Heart right ventricle (tissue), 16 donors: ENCODE measurements at places on chromosomes 5 and 9. TPM values are rescaled to one million over a fixed set of nuclear protein-coding genes. Genes with fewer than 3 reads are reported as not detected.

DNA sequence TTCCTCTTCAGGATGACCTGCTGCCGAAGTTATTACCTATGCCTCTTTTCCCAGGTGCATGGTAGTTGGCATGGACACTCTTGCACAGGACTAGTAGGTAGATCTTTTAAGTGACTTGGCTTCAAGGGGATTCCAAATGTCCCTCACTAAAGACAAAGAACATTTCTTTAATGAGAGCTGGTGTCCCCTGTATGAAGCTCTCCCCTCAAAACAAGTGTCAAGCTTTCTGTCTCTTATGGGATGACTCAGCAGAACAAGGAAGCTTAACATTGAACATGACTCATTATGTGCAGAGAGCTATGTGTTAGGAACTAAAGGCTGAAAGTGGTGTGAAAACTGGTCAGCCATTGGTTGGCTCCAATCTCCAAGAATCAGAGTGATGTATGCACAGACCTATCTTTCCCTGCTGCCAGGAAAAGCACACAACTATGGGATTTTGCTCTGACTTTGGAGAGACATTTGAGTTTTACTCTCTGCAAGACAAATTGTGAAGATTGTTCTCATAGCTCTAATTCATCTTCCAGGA is 120.5 kb downstream of the PRDM6 start:
- H3K27ac ChIP-seq, result no peak overlapping the region
- no peaks in the 10 kb centered on the region for H3K4me1 ChIP-seq
- H3K4me3 ChIP-seq, result no peak overlapping the region
- DNase-seq, result no peak
- H3K36me3 ChIP-seq, result no peaks in the 10 kb centered on the region

GRCh38 chr9:18238254-18238653 is 235.7 kb upstream of the ADAMTSL1 start:
- H3K27me3 ChIP-seq, result no peaks in the 10 kb centered on the region
- DNase-seq, result no peak
- no peaks in the 10 kb centered on the region for H3K36me3 ChIP-seq
- no peak overlapping the region for H3K27ac ChIP-seq

DNA sequence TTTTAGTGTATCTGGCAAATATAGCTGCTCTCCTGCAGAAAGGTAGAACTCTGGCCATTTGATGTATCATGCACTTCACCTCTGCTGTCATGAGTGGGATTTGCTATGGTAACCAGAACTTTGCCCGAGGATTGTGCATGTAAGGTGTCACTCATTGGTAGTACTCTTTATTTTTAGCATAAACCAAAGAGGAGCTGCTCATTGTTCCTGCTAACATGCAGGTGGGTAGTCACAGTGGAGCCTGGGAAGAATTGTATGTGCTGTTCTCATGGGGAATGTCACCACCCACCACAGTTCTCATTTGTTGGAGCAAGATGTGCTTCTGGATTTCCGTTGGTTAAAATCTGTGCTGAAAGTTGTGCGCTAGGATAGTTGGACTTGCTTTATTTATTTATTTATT is 12.3 kb downstream of the PDZD2 start:
- H3K4me3 ChIP-seq, result no peak overlapping the region
- no peaks in the 10 kb centered on the region for H3K36me3 ChIP-seq

DNA sequence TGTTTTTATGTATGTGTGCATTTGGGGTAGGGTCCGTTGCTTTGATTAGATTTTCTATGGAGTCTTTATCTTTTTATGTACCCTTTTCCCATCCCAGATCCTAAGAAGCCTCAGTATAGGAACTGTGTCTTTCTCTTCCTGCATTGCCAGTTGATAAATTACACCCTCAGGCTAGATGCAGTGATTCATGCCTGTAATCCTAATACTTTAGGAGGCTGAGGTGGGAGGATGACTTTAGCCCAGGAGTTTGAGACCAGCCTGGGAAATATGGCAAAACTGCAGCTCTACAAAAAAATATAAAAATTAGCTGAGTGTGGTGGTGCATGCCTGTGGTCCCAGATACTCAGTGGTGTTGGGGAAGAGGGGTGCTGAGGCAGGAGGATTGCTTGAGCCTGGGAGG is 40.2 kb downstream of the NLN start:
- no peaks in the 10 kb centered on the region for H3K27me3 ChIP-seq
- no peak overlapping the region for H3K27ac ChIP-seq
- H3K4me1 ChIP-seq, result peaks cover 12% of the 10 kb centered on the region
- no peak for DNase-seq
- H3K4me3 ChIP-seq, result no peak overlapping the region

DNA sequence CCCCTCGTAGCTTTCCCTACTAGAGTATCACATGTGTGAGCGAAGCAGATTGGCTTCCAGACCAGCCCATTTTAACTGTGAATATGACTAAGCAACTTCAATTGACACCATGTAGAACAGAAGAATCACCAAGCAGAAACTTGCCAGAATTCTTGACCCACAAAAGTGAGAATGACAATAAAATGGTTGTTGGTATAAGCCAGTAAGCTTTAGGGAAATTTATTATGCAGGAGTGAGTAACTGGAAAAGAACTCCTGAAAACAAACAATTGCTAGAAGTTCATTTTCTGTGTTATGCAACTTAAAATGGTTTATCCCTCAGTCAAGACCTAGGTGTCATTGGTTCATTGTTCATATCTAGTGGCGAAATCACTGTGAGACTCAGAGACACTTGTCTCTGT is 303.1 kb downstream of the DMRT2 start:
- no peak overlapping the region for H3K4me3 ChIP-seq
- no peak overlapping the region for H3K27ac ChIP-seq
- H3K27me3 ChIP-seq, result no peaks in the 10 kb centered on the region
- H3K4me1 ChIP-seq, result no peaks in the 10 kb centered on the region

Gene SYNPO
- total RNA-seq, result 589 TPM

Gene IQGAP2
- total RNA-seq, result 3.7 TPM

Gene PRR16
- total RNA-seq, result 18.5 TPM

- H3K4me3 ChIP-seq, result no peak within 1 kb of the TSS
- H3K4me1 ChIP-seq, result peaks cover 17% of the 10 kb centered on the region
- peak within 1 kb of the TSS; percentile 53 for H3K27ac ChIP-seq
- DNase-seq, result peak; percentile 29
Measured at GRCh38 chr5:132873119-132873929, at the start of gene LEAP2. Gene LEAP2, plus strand, starts transcription at chr5:132873668. Its CDS starts 27 bp downstream, at chr5:132873695.

DNA sequence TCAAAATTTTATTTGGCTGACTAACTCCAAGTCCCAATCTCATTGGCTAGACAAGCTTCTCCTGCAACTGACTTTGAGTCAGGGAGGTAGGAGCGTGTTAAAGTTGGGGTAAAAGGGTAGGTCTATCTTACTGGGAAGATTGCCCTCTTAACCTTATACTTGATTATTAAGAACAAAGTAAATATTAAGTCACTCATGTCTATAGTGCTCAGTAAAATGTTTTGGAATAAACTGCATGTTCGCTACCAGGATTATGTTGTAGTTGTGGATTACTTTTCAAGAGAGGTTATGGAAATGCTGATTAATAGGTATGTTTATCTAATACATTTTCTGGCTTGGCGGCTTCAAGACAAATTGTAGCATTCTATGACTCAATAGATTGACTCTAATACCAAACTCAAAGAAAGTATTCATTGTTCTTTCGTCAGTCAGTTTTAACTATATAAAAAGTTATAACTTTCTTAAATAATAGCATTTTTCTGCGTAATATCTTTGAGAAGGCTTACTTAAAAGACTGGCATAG is 539.1 kb downstream of the PSAT1 start:
- no peak overlapping the region for H3K4me3 ChIP-seq
- no peaks in the 10 kb centered on the region for H3K4me1 ChIP-seq
- H3K27ac ChIP-seq, result no peak overlapping the region
- H3K27me3 ChIP-seq, result no peaks in the 10 kb centered on the region
- no peak for DNase-seq

- peak overlapping the region; percentile 30 for H3K27ac ChIP-seq
- H3K4me3 ChIP-seq, result peak overlapping the region; percentile 61
- H3K27me3 ChIP-seq, result no peaks in the 10 kb centered on the region
- H3K4me1 ChIP-seq, result peaks cover 19% of the 10 kb centered on the region
- no peaks in the 10 kb centered on the region for H3K36me3 ChIP-seq
Measured at GRCh38 chr5:154683101-154683880, 71.9 kb upstream of the LARP1 start.

DNA sequence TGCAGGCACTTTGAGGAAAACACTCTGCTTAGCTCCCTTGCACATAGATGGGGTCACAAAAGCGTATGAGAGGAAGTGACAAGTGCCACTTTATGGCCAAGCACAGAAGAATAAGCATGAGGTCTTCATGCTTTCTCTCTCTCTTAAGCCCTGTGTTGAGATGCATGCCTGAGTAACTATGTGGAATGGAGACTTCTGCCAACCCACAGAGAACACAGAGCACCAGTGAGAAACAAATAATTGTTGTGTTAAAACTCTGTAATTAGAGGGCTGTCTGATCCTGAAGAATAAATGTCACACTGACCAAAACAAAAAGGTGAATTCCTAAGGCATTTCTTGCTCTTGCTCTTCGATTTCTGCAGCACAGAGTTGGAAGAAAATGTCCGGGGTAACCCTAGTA is 488.5 kb downstream of the CTNND2 start:
- H3K36me3 ChIP-seq, result no peaks in the 10 kb centered on the region
- H3K4me1 ChIP-seq, result no peaks in the 10 kb centered on the region

- no peaks in the 10 kb centered on the region for H3K27me3 ChIP-seq
- H3K4me1 ChIP-seq, result peaks cover 7% of the 10 kb centered on the region
- no peak overlapping the region for H3K4me3 ChIP-seq
- H3K27ac ChIP-seq, result no peak overlapping the region
- no peaks in the 10 kb centered on the region for H3K36me3 ChIP-seq
Measured at GRCh38 chr9:77892955-77893514, 138.6 kb downstream of the GNAQ start.

DNA sequence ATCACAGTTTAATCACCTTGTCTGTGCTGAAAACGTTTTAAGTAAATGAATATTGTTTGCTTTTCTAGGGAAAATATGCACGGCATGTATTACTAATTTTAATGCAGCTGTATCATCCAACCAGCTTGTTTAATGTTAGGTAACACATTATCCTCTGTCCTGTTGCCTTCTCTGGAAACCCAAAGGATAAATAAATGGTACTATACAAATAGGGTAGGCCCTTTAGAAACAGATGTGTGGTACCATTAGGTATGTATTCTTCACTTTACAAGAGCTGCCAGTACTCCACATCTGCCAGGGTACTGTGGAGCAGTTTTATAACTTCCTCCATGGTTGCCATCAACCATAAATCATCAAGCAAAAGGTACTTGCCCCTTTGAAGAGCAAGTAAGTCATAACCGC is 42.9 kb downstream of the FAF2 start:
- DNase-seq, result no peak
- H3K4me3 ChIP-seq, result no peak overlapping the region
- H3K36me3 ChIP-seq, result peaks cover 59% of the 10 kb centered on the region
- no peaks in the 10 kb centered on the region for H3K4me1 ChIP-seq
- H3K27me3 ChIP-seq, result no peaks in the 10 kb centered on the region

DNA sequence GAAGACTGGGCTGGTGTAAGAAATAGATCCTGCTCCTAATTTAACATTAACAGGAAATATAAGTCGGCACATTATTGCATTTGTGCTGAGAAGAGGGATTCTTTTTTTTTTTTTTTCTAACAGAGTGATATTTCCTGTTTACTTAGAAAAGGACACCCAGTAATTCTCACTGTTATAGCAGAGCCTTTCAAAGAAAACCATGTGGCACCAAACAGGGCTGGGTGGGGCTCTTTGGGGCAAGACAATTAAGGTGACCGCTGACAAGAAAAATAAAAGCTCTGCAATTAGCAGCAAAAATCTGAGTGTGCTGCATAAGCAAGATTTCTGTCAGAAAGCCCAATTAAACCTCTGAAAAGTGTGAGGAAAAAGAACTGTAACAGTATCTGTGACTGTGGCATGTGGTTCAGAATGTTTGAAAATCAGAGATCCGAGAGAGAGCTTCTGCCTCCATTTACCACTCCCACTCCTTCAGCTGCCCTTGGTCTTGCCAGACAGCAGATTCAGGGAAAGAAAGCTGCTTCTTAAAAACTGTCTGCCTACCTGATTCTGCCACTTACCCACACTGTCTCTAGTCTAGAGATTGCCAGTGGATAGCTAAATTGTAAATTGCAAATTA is 77.1 kb upstream of the IQGAP2 start:
- peaks cover 14% of the 10 kb centered on the region for H3K4me1 ChIP-seq
- no peaks in the 10 kb centered on the region for H3K36me3 ChIP-seq
- H3K4me3 ChIP-seq, result no peak overlapping the region
- no peak overlapping the region for H3K27ac ChIP-seq
- no peaks in the 10 kb centered on the region for H3K27me3 ChIP-seq

DNA sequence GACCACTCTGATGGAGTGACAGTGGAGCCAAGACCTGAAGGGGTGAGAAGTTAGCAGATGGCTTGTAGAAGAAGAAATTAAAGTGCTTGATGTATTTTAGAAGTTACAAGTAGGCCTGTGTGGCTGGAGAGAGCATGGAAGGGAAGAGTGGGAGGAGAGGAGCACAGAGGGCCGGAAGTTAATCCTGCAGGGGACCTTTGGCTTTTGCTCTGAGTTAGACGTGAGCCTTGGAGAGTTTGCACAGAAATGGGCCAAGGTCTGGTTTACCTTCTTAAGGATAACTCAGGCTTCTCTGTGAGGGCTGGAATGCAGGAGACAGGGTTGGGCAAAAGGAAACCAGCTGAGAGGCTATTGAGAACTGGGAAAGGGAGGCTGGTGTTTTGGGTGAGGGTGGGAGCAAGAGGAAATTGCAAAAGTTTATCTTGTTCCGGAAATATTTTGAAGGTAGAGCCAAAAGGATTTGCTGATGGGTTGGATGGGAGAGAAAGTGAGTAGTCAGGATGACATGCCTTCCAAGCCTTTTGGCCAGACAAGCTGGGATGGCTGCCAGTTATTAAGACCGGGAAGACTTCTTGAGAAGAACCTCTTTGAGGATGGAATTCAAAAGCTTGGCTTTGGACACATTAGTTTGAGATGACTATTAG is 17.5 kb upstream of the F2RL1 start:
- peaks cover 8% of the 10 kb centered on the region for H3K4me1 ChIP-seq
- H3K4me3 ChIP-seq, result no peak overlapping the region
- DNase-seq, result no peak
- H3K27ac ChIP-seq, result no peak overlapping the region

Gene GABRA1
- not detected for total RNA-seq

DNA sequence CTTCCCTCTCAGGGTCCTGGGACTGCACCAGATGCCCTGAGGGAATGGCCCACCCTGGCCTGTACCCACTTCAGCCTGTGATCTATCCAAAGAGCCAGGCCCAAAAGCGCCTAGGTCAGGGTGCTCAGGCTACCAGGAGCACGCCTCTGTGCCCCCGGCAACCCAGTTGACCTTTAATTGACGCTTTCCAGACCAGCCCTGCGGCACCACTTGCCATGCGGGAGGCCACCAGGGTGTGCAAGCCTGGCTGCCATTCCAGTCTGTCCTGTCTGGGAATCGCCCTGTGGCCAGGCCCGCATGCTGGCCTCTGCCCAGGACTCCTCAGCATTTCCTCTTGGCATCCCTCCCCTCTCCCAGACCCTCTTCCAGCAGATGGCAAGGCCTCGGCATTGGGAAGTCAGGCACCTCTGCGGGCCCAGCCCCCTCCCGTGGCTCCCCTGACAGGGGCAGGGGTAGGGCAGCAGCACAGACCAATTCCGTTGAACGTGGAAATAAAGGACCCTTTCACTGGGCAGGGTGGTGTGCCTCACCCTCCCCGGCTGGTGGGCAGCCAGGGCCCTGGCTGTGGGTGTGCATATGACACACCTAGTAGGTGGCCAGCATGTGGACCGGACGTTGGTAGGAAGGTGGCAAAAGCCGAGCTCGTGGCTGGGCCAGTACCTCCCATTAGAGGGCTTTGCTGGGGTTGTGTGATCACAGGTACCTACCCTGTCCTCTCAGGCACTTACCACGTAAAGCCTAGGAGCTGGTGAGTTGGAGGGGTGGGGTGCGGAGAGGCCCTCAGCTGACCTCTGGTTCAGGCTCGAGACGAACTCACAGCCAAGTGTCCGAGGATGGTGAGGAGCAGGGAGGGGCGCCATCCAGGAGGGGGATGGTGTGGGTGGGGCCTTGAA is 3.5 kb upstream of the AIF1L start:
- H3K4me3 ChIP-seq, result no peak overlapping the region
- H3K4me1 ChIP-seq, result peaks cover 8% of the 10 kb centered on the region
- peaks cover 37% of the 10 kb centered on the region for H3K27me3 ChIP-seq
- H3K36me3 ChIP-seq, result no peaks in the 10 kb centered on the region
- H3K27ac ChIP-seq, result no peak overlapping the region
- no peak for DNase-seq
